Putamen (tissue), 1 donor: ENCODE measurements at places on chromosomes 2 and 18.

- DNase-seq, result no peak
Observed at GRCh38 chr2:237876951-237877491, 17.6 kb downstream of the RAMP1 start.

DNA sequence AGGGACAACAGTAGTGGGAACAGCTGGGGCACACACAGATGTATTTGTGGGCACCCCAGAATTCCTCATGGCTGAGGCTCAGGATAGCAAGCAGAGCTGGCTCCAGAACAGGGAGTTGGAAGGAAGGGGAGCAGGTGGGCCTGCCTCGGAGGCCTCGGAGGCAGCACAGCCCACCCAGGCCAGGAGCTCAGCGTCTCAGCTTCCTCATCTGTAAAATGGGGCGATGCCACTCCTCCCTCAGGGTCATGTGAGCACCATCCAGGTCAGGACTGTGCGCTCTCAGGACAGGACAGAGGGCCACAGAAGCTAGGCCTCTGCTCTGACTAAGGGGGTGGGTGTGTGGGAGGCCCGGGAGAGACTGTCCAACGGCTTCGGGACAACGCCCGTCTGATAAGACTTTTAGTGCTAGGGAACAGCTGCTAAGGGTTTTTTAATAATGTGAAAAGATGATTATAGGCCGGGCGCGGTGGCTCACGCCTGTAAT is 106.2 kb downstream of the HDAC4 start:
- no peak for DNase-seq

GRCh38 chr2:197891897-197892442 is 87.6 kb downstream of the PLCL1 start:
- no peak for DNase-seq

GRCh38 chr2:108323619-108324018 is 34.9 kb downstream of the SULT1C2 start:
- no peak for DNase-seq

DNA sequence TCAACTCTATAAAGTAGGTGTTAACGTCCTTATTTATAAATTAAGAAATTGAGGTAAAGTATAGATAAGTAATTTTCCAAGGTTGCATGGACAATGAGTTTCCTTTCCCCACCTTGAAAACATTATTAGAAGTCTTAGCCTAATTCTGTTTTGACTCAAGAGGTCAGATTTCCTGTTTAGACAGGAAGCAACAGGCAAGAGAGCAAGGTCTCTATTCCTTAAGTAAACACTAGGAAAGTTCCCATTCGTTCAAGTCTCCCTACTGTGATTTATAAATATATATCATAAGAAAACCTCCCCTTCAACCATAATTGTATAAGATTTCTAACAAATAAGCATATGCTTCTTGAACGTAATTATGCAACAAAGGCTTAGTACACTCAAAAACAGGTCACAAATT is 40.3 kb downstream of the CLASP1 start:
- DNase-seq, result no peak

DNA sequence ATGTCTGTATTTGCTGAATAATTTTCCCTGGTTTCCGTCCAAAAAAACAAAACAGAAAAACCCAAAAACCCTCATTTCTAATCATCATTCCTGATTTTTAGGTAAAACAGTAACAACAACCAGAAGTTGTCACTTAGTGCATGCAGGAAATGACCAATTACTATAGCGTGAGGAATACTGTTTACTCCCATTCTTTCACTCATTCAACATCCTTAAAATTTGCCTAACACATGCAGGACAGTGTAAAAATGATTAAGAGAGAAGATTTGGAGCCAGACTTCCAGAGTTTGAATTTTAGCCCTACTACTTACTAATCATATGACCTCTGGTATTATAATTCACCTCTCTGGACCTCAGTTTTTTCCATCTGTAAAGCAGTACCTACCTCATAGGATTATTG is 83.1 kb downstream of the FIGN start:
- DNase-seq, result no peak

- DNase-seq, result no peak
Observed at GRCh38 chr2:152588998-152589397, 128.3 kb downstream of the PRPF40A start.

- DNase-seq, result no peak
Observed at GRCh38 chr2:12965540-12966269, 249.0 kb downstream of the TRIB2 start.

GRCh38 chr2:55865096-55865835 is 58.3 kb downstream of the EFEMP1 start:
- DNase-seq, result no peak

DNA sequence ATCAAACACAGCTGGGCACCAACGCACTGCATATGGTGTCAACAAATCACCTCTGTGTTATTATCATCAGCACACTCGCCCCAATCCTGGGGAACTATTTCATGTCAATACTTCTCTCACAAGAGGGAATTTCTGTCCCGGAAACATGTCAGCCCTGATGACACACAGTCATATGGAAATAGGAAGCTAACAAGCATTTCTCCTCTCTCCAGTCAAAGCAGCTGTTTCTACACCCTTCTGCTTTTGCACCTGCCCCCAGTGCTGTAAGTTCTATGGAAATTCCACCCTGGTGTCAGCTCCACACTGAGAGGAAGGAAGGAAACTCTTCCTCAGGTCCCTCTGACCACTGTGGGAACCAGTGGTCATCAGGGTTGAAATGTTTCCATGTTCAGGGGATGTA is 447.6 kb upstream of the ID2 start:
- DNase-seq, result no peak

GRCh38 chr2:188518381-188518780 is 226.7 kb downstream of the GULP1 start:
- DNase-seq, result no peak

DNA sequence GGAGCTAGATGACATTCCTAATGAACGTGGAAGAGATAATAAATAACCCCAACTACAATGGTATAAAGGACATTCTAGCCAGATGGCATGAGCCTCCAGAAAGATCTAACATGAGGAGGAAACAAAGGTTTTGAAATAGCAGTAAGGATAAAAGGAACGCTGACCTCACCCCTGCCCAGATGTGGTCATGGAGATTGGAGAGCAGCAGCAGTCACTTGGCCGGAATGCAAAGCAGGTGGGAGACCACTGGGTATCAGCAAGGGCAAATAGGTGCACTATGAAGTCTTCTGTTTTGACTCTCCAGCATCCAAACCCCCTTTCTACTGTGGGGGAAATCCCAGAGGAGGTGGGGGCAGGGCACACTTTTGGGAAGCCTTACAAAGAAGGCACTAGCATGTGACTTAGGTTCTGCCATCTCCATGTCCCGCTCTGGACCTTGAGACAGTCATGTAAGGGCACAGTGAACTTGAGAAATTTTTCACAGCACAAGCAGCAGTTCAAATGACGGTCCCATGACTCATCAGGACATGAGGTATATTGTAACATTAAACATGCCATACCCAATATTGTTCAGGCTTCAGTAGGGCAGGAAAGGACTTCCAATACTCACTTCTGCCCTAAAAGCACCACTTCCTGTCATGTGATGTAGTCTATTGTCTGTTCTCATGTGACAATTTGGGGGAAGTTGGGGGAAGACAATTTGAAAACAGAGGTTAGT is 55.2 kb downstream of the METTL4 start:
- DNase-seq, result no peak

GRCh38 chr2:174376967-174377366 is 18.6 kb upstream of the SCRN3 start:
- DNase-seq, result no peak
